ENCODE measurements at places on chromosomes 12 and 14.

DNA sequence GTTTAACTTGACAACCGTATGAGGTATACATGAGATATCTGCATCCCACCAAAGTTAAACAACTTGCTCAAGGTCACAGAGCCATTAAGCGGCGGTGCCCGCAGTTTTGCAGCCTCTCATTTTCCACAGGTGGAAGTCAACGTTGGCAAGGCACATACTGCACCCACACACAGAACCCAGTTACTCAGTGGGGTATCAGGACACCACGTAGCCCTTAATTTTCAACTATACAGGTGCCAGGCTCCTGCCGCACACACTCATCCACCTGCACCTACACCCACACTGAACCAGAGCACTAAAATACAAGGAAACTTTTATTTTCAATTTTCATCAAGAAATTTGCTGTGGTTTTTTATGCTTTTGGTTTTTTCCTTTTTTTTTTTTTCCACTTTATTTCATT is 1.7 kb upstream of the NOP2 start:
- no peak for DNase-seq

DNA sequence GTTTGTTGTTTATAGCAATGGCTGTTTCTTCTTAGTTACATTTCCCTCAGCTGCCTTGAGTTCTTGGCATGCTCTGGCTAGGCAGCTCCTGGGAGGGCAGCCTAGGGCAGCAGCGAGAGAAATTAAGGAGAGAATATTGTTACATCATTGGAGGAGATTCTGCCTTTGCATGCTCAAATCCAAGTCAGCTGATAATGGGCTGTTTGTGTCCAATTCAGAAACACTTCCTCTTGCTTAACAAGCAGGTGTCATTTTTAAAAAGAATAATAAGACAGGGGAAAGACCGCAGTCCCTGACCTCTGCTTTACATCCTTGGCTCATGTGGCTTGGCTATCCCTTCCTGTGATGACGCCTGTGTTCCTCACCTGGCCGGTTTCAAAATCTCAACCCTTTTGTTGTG is 76.9 kb downstream of the ESR2 start:
- DNase-seq: no peak

GRCh38 chr12:125149160-125150108 is 84.2 kb downstream of the AACS start:
- no peak for DNase-seq

DNA sequence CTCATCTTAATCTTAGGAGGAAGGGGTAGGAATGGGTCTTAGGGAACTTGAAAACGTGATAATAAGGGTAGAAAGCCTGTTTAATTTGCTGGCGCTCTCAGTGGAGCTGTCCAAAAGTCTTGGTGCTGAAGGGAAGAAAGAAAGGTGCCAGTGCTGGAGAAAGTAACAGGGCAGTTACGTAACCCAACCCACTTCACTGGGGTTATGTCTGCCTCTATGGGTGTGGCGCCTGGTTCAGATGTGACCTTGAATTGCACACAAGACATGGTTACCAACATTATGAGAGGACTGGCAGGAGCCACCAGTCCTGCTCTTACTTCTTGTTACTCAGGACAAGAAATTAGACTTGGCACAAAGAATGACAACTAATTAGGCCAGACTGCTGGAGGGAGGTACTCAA is 18.6 kb upstream of the GPATCH2L start:
- no peak for DNase-seq

GRCh38 chr14:46951103-46951502 is 299.5 kb upstream of the RPL10L start:
- DNase-seq: no peak

GRCh38 chr12:53267999-53268629 is at the start of gene ESPL1:
Gene ESPL1, plus strand, starts transcription at chr12:53268299. Its CDS starts 468 bp downstream, at chr12:53268767.
- peak; percentile 63 for DNase-seq

- no peak for DNase-seq
Observed at GRCh38 chr12:48954841-48955501, 2.3 kb downstream of the ARF3 start.

- no peak for DNase-seq
Observed at GRCh38 chr12:79187032-79187431, 322.5 kb downstream of the SYT1 start.

DNA sequence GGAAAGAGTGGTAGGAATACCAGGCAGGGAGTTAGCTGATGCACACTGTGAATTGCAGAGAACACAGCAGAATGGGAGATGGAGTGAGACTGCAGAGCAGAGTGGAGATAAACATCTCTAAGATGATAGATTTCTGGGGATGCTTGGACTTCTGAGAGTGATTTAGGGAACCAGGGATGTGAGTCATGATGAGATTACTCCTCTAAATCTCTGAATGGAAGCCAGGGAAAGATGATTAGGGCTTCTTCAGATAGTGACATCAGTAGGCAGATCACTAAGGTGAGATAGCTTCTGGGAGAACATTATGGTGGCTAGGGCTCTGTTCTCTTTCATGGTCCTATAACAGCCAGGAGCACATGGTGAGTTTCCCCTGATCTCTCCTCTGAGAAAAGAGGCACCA is 501.5 kb upstream of the USP15 start:
- DNase-seq: no peak

DNA sequence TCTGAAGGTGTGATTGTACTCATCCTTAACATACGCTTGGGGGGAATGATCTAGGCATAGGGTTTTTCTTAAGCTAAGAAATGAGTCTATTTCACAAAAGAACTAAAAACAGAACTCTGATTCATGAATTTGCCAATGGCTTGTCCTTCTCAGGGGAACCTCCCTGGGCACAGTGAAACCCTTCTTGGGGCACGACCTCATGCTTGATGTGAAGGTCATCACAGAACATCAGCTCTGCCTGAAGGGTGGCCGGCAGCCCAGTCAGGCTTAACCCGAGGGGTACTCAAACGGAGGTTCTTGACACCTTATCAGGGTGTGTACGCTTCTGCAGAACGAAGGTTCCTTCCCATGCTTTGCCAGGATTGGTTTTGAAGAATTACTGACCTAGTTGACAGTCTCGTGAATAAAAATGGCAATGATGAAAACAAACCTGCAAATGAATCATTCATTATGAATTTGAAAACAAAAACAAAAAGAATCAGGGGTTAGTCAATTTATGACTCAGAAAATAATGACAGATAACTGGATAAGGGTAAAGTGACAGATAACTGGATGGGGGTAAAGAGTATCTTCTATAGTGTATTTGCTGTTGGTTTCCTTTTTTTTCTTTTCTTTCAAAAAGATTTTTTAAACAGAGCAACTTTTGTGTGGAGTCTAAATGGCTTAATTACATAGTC is 86.4 kb downstream of the GALNT8 start:
- DNase-seq: no peak

DNA sequence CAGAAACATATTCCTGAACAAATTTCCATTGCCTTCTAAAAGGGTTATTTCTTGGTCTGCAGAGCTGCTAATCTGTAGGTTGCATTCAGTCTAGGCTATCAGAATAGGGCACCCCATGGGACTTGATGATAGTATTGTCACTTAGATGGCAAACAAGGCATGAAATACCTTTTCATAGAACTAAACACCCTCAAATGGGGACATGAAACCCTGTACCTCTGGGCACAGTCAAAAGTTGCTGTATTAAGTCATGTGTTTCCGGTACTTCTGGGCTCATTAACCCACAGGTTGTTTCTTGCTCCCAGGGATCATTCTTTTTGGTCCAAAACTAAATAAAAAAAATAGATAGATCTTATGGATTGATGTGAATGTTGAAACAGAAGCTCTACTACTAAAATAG is 930.4 kb downstream of the NRXN3 start:
- DNase-seq: no peak

DNA sequence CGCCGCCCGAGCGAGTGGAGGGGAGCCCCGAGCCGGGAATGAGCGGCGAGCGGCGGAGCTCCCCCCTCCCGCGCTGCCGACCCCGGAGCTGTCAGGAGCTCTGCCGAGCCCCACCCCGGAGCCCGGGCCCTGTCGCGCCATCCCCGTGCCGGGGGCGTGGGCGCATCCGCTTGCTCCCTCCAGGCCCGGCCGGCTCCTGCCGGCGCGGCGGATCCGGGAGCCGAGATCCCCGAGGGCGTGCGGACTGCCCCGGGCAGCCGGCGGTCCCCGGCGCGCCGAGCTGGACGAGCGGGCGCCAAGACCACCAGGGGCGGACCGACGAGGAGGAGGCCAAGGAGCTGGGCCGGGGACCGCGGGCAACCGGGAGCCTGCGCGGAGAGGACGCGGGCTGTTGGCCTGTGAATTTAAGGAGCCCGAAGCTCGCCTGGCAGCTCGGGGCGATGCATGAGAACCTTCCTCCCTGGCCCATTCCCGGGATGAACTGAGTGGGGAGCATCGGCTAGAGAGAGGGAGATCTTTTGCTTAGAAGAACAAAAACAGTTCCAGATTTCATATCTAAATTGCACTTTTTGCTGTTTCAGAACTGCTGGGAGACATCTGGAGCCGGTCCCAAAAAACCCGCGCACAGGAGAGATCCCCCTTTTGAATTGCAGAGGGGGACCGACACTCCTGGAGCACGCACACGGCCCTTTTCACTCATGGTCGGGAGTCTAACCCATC is 2.0 kb downstream of the PTHLH start:
- DNase-seq: no peak

DNA sequence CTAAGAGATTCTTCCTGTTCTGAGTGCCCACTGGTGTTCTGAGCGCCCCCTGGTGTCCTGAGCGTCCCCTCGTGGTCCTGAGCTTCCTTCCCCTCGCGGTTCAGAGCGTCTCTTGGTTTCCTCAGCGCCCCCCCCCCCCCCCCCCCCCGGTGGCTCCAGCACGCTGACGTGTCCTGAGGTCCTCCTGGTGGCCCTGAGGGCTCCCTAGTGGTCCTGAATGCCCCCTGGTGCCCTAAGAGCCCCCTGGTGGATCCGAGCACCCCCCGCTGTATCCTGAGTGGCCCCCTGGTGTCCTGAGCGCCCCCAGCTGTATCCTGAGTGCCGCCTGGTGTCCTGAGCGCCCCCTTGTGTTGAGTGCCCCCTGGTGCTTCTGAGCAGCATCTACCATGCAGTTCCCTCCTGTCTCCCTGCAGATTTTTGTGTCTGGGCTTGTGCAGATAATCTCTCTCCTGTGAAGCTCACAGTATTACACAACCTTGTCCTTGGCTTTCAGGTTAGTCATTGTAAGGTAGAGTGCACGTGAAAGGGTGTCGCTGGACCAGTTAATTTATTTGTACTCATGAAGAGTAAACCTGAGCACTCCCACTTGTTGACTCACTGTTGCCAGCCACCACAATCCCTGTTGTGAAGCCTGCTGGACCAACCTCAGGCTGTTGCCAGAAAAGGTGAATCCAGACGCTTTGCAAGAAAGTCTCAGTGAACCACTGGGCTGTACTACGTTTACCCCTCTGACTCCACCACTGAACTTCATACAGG is 1168.4 kb downstream of the TMEM121 start:
- DNase-seq: no peak

DNA sequence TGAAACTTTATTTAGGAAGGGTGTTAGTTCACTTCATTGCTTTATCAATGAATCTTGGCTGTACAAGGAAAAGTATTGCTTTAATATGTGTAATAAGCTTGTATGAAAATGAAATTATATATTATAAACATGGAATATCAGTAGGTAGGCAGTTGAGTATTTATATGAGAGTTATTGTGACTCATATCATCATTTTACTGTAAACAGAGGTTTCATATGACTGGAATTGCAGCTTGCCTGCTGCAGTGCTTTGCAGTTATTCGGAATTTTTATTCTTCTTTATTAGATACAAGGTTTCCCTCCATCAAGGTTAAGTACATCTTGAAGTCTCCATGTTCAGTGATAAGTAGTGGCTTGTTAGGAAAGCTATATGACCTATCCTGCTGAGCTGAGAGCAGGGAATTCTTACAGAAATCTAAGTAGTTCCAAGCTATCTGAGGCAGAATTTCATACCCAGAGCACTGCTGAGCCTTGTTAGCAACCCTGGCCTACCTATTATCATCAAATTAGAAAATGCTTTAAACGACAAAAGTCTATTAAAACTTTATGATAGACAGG is 111.2 kb downstream of the MGST1 start:
- no peak for DNase-seq

GRCh38 chr12:94172973-94173372 is 24.6 kb downstream of the PLXNC1 start:
- DNase-seq: no peak

DNA sequence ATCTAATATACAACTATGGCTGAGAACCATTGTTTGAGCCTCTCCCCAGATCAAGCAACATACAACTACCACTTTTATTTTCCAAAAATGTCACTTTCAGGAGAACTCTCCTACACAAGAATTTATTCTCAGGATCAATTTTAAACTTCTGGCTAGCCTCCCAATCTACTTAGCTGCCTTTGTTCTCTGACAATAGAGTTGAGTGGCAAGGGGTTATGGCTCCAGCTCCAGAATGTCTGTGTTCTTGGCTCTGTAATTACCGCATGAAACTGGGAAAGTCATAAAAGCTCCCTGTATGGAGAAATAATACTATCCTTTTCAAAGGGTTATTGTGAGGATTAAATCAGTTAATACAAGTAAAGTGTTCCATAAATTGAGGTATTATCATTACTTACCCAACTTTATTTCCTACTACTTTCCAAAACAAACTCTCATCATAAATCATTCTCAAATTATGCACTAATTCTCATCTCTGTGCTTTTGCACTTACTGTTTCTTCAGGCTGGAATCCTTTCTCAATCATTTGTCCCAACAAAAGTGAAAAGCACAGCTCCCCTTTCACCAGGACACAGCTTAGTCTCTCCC is 121.9 kb downstream of the GARIN6 start:
- no peak for DNase-seq

DNA sequence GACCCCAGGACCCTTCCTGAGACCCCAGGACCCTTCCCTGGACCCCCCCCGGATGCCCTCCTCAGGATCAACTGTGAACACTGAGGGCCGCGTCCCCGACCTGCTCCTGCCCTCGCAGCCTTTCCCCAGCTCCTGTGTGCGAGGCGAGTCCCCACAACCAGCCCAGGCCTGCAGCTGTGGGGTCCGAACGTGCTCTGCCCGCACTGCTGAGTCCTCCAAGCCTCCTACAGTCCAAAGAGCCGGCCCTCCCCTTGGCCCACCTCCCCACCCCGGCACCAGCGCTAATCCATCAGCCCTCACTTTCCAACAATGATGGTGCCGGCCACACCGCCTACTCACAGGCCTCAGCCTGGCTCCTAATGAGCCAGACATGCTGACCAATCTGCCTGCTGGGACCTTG is 26.2 kb upstream of the ANKLE2 start:
- no peak for DNase-seq

- no peak for DNase-seq
Observed at GRCh38 chr12:44574586-44574985, 301.5 kb downstream of the NELL2 start.

- DNase-seq: no peak
Observed at GRCh38 chr12:105783983-105784947, 354.5 kb downstream of the NUAK1 start.

Data from DMS 273 treated with DMSO at 0.1 percent for 48 hours (cell line).